ENCODE measurements at places on chromosomes 1 and 21.
A peak's percentile ranks its signal among the peaks of the same experiment; 100 is the strongest.

GRCh38 chr1:243598433-243598832 is 251.6 kb downstream of the AKT3 start:
- DNase-seq = peak; percentile 70

DNA sequence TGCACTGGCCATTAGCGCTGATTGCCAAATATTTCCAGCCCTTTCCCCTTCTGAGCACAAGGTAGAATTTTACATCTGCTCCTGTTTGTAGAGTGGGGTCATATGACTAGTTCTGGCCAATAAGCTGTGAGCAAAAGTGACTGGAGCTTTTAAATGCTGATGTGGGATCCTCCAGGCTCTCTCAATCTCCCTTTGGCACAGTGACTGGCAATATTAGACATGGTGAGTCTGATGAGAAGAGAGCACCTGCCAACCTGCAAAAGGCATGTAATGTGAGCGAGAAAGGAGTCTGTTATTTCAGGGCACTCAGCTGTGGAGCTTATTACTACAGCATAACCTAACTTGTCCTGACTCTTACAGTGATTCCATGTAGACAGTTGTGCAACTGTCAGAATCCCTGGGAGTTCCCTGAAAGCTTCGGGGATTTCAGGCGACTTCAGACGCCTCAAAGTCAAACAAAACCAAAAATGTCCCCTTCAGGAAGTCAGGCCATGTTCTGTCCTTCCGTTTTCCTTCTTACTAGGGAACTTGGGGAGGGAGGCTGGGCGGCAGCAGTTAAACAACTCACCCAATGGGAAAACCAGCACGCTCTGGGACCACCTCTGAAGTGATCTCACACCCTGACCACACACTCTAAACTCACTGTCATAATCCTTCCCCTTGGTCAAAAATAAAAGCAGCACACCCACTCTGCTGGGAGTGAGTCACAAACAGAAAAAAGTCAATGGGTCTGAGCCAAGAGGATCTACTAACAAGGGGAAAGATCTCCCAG is 3.6 kb upstream of the RASSF5 start:
- DNase-seq = peak; percentile 88

- DNase-seq = peak; percentile 37
Observed at GRCh38 chr1:16260814-16261213, 23.8 kb upstream of the CPLANE2 start.

- DNase-seq = no peak
Observed at GRCh38 chr1:38270849-38271633, 224.4 kb upstream of the POU3F1 start.

- DNase-seq = no peak
Observed at GRCh38 chr21:46363698-46364097, 39.7 kb downstream of the PCNT start.

DNA sequence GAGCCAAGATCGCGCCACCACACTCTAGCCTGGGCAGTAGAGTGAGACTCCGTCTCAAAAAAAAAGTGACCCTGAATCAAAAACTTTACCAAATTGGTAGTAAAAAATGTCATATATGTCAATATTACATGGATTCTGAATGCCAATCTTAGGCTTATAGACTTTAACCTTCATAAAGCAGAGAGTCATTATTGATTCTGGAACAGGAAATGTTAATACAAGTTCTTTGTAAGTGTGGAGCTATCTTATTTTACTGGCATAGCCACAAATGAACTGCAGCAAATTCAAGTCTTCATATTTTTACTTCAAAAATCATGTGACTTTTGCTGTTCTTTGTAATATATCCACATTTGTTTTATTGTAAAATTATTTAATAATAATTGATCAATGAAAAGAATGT is 41.3 kb downstream of the PPP2R5A start:
- DNase-seq = no peak

DNA sequence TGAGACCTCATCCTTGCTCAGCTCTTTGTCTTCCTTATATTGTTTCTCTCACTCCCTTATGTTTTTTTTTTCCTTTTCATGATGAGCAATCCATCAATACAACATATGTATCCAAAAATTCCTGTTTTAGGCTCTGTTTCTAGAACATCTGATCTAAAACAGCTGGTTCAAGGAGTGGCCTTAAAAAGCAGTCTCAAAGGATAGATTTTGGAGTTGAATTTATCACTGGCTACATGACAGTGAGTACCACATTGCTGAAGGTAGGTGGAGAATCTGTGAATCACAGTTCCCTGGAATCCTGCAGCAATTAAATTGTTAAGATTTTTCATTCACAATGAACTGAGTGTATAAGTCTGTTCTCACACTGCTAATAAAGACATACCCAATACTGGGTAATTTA is 155.8 kb upstream of the ADAMTS5 start:
- no peak for DNase-seq

GRCh38 chr1:162570718-162571117 is 9.2 kb downstream of the UAP1 start:
- no peak for DNase-seq

DNA sequence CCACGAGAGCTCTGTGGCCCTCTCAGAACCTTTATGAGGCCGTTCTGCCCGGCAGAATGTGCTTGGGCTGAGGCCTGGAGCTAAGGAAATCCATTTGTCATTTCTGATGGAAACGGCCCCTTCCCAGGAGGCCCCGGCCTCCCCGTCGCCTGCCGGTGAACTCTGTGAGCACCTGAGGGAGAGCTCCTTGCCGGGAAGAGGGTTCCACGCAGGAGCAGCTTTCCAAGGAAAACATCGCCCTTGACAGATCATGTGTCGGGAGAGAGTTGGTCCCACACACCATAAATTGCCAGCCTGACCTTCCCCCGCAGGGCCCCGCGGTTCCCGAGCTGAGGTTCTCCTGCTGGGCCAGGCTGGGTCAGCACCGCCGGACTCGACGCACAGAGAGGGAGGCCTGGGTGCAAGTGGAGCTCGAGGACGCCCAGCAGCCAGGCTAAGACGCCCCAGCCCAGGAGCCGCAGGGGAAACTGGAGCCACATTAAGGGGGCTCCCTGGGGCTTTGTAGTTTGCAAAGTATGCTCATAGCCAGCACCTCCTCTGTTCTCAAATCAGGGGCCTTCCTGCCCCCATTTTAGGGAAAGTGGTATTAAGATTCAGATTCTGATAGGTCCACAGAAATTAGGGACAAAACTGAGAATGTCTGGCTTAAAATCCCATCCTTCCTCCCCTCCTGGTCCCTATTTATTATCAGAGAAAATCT is 239.5 kb downstream of the FOXD2 start:
- no peak for DNase-seq

- no peak for DNase-seq
Observed at GRCh38 chr1:3564921-3565831, 46.1 kb downstream of the MEGF6 start.

- DNase-seq = no peak
Observed at GRCh38 chr1:93964096-93964776, 55.0 kb upstream of the GCLM start.

- no peak for DNase-seq
Observed at GRCh38 chr1:22449636-22450035, 2.0 kb upstream of the ZBTB40 start.

GRCh38 chr1:199743227-199743626 is 284.3 kb upstream of the NR5A2 start:
- no peak for DNase-seq

DNA sequence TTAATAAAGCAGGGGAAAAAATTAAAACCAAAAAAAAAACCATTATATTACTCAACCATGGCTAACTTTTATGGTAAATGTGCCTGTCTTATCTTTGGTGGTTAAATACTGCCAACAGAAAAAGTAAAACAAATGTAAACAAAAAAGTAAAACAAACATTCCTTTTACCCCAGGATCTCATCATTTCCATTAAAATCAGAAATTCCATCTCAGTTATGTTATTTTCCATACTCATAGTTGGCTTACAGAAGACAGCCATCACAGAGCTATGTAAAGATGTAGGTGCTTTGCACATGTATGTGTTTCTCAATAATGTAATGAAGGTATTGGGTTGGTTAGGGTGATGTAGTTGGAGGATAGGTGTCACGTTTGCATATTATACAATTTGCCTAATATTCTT is 185.0 kb downstream of the KCNK2 start:
- no peak for DNase-seq

DNA sequence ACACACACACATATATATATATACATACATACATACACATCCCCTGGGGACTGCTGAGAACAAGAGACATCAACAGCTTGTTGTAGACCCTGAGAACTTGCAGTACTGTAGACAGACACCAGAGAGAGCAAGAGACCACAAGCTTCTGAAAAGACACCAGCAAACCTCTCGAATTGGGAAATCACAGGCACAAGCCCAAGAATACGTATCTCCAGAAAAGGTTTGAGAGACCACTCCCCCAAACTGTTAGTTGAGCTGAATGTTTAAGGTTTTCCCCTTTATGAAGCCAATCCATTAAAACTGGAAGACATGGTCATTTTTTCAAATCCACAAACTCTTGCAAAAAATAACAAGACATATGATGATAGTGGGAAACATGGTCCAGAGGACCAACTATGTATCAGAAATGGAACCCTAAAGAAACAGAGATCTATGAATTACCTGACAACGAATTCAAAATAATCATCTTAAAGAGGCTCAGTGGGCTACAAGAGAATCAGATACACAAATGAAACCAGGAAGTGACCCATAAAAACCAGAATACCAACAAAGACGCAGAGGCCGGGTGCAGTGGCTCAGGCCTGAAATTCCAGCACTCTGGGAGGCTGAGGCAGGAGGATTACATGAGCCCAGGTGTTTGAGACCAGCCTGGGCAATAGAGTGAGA is 45.1 kb downstream of the SLC2A1 start:
- DNase-seq = peak; percentile 35

- no peak for DNase-seq
Observed at GRCh38 chr1:80064524-80064923, 1058.0 kb upstream of the ADGRL4 start.

Measured in BJ (cell line).